Immature natural killer cell (primary cell): ENCODE measurements at places on chromosomes 4 and X. TPM values are rescaled to one million over a fixed set of nuclear protein-coding genes. Genes with fewer than 3 reads are reported as not detected.

GRCh38 chr4:42953321-42953720, 60.8 kb downstream of the GRXCR1 start:
- H3K4me1 ChIP-seq, result no peaks in the 10 kb centered on the region
- DNase-seq, result no peak
- H3K36me3 ChIP-seq, result no peaks in the 10 kb centered on the region
- H3K27ac ChIP-seq, result no peak overlapping the region

GRCh38 chr4:93065790-93066189, 762.0 kb downstream of the GRID2 start:
- H3K4me3 ChIP-seq, result no peak overlapping the region
- H3K36me3 ChIP-seq, result no peaks in the 10 kb centered on the region
- no peak for DNase-seq
- no peaks in the 10 kb centered on the region for H3K27me3 ChIP-seq
- H3K4me1 ChIP-seq, result no peaks in the 10 kb centered on the region

DNA sequence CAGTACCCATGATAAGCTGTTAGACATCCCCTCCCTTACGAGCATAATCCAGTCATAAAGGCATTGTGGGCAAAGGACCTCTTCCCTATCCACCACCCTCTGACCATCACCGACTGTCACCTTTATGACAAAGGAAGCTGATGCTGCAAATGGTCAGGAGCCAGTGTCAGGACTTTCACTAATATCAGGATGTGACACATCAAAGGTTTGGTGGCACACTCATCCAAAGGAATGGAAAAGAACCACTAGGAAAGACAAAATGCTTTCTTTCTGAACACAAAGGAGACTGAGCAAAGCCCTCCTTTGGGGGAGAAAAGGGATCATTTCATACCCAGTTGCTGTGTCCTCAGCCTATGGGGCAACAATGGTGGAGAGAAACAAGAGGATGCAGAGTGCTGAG, 66.9 kb upstream of the PROM1 start:
- no peak for DNase-seq
- H3K4me3 ChIP-seq, result no peak overlapping the region
- no peak overlapping the region for H3K27ac ChIP-seq

The SSX2 gene
- not detected for polyA plus RNA-seq

GRCh38 chr4:128862608-128863311, 53.3 kb downstream of the JADE1 start:
- peak overlapping the region; percentile 61 for H3K4me3 ChIP-seq
- DNase-seq, result peak; percentile 31
- H3K4me1 ChIP-seq, result peaks cover 52% of the 10 kb centered on the region
- H3K36me3 ChIP-seq, result peaks cover 61% of the 10 kb centered on the region
- H3K27ac ChIP-seq, result peak overlapping the region; percentile 91

The GUCY1A1 gene
- polyA plus RNA-seq, result 6.1 TPM

DNA sequence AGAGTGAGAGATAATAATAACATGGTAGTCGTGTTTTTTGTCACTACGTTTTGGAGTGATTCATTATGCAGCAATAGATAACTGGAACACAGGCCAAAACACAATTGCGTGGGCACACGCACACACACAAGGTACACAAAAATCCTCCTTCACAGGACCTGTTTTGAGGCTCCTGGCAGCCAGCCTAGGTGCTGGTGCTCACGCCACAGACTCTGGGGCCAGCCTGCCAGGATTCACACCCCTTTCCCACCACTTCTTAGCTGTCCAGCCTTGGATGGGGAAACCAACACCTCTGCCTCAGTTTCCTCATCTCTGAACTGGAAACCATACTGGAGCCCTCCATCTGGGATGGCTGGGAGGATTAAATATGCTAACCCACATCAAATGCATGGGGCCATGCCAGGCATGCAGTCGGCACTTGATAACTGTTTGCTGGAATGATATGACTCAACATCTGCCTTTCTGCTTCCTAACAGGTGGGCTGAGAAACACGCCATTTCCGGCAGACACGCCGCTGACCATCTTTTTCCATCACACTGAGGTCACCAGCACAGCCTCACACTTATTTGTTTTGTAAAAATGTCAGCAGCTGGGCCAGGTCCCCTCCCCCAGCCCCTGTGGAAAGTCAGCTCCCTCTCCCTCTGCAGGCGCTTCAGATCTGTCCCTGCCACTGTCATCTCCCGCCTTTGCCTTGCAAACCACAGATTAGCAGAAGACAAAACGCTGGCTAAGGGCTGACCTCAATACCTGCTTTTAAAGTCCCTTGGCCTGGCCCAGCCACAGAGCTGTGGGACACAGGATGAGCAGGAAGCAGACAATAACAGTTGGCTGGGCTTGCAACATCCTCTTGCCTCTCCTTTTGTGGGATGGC, 237.5 kb downstream of the BCOR start:
- peak overlapping the region; percentile 88 for H3K27ac ChIP-seq
- H3K4me3 ChIP-seq, result peak overlapping the region; percentile 55
- H3K4me1 ChIP-seq, result peaks cover 35% of the 10 kb centered on the region
- DNase-seq, result peak; percentile 78
- peaks cover 11% of the 10 kb centered on the region for H3K27me3 ChIP-seq

GRCh38 chrX:13669246-13669737, 16.4 kb downstream of the TCEANC start:
- H3K4me1 ChIP-seq, result peaks cover 8% of the 10 kb centered on the region
- peak overlapping the region; percentile 6 for H3K4me3 ChIP-seq
- peaks cover 12% of the 10 kb centered on the region for H3K36me3 ChIP-seq

The SRPX gene
- polyA plus RNA-seq, result not detected

The AMTN gene
- polyA plus RNA-seq, result not detected

- H3K36me3 ChIP-seq, result no peaks in the 10 kb centered on the region
- no peak for DNase-seq
- peak overlapping the region; percentile 90 for H3K4me3 ChIP-seq
- H3K27ac ChIP-seq, result peak overlapping the region; percentile 80
- peaks cover 15% of the 10 kb centered on the region for H3K4me1 ChIP-seq
These were observed 1.3 kb upstream of the RGS12 start for GRCh38 chr4:3291411-3291968.

DNA sequence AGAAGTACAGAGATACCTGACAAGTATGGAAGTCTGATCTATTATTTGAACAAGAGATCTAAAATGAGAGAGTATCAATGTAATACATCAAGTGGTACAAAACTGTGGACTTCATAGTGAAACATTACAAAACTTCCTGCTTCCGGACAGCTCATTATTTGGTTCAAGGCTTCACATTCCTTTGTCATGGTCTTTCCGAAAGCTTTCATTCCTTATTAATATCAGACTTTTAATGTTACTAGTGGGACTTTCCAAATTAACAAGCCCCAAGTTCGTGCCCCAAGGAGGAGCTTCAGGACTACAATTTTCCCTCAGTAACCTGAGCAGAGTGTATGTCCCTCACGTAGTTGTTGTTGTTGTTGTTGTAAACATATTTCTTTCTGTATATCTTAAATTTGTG, 1.2 kb downstream of the CHIC2 start:
- peaks cover 18% of the 10 kb centered on the region for H3K27me3 ChIP-seq
- peaks cover 53% of the 10 kb centered on the region for H3K4me1 ChIP-seq
- H3K27ac ChIP-seq, result peak overlapping the region; percentile 98
- H3K36me3 ChIP-seq, result no peaks in the 10 kb centered on the region
- peak overlapping the region; percentile 96 for H3K4me3 ChIP-seq

The UGT2B7 gene
- not detected for polyA plus RNA-seq

- no peak overlapping the region for H3K4me3 ChIP-seq
- no peak overlapping the region for H3K27ac ChIP-seq
These were observed 70.3 kb upstream of the NDP start for GRCh38 chrX:44043496-44043895.

The CLDN34 gene
- not detected for polyA plus RNA-seq

The SLC10A3 gene
- polyA plus RNA-seq, result 110 TPM

- H3K27ac ChIP-seq, result peak overlapping the region; percentile 88
- H3K4me3 ChIP-seq, result peak overlapping the region; percentile 73
- H3K4me1 ChIP-seq, result peaks cover 73% of the 10 kb centered on the region
- H3K27me3 ChIP-seq, result peaks cover 1% of the 10 kb centered on the region
- DNase-seq, result no peak
- peaks cover 9% of the 10 kb centered on the region for H3K36me3 ChIP-seq
These were observed 12.5 kb downstream of the SH2D1A start for GRCh38 chrX:124358800-124359383.

The SLC25A31 gene
- not detected for polyA plus RNA-seq
